Right ventricle myocardium inferior (tissue), 1 donor: ENCODE measurements at places on chromosomes 4 and X.
A peak's percentile ranks its signal among the peaks of the same experiment; 100 is the strongest.

DNA sequence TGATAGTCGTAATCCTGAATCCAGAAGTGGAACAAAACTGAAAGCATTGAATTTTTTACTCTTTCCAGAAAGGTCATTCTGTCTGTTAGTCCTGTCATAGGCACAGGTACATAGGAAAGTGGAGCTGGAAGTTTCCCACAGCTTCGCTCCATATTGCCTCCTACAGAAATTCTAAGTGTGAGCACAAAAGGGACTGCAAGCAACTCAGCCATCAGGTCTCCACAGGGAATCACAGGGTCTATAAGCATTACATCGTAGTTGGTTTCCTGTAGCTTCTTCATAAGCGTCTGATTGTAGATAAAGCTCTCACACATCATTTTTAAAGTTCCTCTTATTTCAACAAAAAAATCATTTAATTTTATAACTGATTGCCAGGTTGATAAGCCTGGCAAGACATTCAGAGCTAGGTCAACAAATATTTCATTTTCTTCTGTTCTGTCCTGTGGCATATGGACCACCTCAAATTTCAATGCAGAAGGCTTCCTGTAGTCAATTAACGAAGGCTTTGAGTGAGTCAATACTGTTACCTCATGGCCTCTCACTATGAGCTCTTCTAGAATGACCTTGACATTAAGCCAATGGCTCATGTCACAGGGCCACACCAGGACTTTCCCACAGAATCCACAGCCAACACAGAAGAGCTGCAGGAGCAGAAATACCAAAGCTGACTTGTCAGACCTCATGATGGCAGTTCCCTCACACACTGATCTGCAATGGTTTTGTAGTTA, at the start of gene UGT2A3:
Gene UGT2A3 (minus strand): TSS at position 727 of the 728 bp plus-strand sequence. CDS start 44 bp downstream, at position 683.
- DNase-seq, result no peak

DNA sequence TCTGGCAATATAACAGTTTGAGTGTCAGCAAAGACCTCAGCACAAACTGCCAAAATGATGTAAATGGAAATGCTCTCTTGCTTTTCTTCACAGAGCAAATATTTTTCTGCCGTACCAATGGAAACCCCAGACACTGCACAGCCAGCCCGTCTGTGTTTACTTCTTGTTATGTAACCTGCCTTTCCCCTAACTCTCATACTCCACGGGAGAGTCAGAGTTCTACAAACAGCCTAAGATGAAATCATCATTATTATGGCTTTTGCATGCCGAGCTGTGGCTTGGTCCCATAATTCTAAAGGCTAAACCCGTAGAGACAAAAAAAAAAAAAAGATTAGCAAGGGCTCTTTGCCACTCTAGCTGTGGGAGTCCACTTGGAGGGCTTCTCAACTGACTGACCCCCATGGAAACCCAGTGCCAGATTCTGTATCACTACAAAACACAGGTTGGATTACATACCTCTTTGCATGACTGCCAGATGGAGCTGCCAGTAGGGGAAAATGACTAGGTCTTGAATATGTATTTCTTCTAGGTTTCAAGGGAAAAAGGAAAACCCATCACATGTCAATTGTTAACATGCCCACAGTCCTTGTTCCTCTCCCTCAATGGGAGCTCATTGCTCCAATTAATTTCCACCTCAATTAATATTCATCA, 197.2 kb upstream of the CNKSR2 start:
- peak; percentile 40 for DNase-seq

GRCh38 chrX:102765217-102765616, 44.7 kb downstream of the GPRASP3 start:
- no peak for DNase-seq

- DNase-seq, result peak; percentile 71
These were observed 6.7 kb upstream of the SPON2 start for GRCh38 chr4:1179089-1179441.

DNA sequence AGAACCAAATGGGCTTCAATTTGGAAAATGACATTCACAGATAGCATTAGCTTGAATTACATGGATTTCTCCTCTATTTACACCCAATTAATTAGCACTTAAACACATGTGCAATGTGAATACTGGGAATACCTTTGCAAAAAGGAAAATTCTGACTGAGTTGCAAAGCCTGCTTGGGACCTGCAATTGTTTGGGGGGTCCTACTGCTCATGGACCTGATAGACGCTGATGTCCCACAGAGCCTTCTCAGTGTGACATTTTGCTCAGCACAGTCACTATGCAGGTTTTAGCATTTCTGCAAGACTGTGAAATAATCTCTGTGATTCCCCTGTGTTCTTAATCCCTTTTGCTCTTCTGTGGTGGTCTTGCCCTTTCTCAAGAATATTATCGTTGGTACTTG, 101.2 kb upstream of the PGRMC2 start:
- no peak for DNase-seq

DNA sequence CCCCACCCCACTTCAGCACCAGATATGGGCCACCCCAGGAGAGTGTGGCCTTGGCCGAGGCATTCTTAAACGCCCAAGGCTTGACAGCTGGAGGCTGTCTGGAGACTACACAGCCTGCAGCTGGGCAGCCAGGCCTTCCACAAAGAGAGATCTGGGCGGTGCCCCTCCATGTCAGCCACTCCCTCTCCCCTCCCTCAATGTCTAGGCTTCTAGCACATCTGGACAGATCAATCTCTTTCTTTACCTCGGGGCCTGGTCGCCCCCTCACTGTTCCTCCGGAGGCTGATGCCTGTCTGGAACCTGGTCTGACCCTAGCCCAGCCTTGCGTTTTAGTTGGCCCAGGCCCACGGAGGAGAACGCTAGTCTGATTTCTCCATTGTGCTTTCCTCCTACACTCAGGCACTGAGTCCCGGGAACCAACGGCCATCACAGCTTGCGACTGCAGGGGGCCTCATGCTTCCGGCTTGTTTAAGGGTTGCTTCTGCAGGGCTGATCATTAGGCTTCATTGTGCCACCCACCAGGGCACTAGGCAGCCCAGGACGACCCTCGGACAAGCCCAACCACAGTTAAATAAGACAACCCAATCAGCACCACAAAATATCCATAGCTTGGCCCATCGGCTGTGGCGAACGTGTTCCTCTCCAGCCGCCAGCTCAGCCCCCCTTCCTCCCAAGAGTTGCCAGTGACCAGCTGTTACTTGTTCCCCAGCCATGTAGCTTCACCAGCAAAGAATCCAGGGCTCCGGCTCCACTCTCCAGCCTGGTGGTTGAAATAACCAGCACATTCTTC, 200.6 kb downstream of the BCOR start:
- no peak for DNase-seq

- DNase-seq, result no peak
These were observed 7.3 kb downstream of the HAUS7 start for GRCh38 chrX:153463031-153463430.

GRCh38 chr4:153156263-153156662, 48.0 kb upstream of the TRIM2 start:
- DNase-seq, result no peak

- no peak for DNase-seq
These were observed 85.1 kb upstream of the LCORL start for GRCh38 chr4:18106620-18107019.

GRCh38 chr4:10944321-10944720, 259.8 kb upstream of the CLNK start:
- DNase-seq, result no peak

GRCh38 chr4:27000820-27001219, 140.2 kb downstream of the STIM2 start:
- no peak for DNase-seq
